ENCODE measurements at places on chromosomes 5 and 9.

DNA sequence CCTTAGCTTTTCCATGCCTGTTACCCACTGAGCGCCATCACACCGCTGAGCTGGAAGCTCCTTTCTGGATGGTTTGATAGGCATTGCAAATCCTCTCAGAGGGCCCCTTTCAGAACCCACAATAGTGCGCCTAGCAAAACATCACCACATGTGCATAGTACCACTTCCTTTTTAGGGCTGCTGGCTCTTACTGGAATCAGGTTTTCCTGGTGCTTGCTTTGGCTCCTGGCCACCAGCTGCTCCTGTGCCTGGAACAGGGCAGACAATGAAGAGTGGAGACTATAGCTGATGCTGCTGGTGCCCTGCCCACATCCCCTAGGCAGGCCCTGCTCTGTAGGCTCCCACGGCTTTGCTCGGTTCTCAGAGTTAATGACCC is 163.6 kb upstream of the SEMA6A start:
- DNase-seq = no peak

GRCh38 chr5:103573411-103573810 is 10.8 kb upstream of the NUDT12 start:
- no peak for DNase-seq

DNA sequence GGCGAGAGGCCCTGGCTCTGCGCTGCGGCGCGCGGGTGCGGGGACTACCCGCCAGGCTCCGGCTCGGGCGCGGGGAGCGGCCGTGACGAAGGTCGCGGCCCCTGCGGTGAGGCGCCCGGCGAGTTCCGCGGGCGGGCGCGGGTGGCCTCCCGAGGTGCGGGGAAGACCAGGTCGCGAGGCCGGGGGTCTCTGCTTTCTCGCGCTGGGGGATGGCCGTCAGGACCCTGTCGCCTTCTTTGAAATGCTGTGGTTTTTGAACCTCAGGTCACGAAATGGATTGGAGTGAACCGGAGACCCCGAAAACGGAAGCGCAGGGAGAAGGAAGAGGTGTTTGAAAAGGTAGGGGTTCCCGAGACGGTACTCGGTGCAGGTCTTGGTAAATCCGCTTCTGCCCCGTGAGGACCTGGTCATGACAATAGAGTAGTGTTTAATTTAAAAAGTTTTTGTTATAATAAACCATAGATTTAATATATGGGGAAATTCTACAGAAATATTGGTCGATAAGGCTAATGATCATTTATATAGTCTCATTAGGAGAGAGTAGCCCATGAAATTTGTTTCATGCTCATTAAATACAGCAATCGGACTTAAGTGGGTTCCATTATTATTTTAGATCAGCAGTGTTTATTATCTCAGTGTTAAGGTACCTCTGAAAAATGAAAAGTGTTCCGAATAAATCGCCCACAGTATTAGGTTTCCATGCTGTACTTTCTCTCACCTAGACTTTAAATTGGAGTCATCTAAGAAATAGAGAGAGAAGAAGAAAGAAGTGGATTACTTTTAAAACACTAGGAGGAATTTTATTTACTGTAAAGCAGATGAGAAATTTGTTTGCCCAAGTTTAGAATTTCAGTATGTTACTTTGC is 279.0 kb downstream of the AOPEP start:
- DNase-seq = no peak

GRCh38 chr9:110444911-110445310 is 107.2 kb upstream of the TXNDC8 start:
- no peak for DNase-seq

DNA sequence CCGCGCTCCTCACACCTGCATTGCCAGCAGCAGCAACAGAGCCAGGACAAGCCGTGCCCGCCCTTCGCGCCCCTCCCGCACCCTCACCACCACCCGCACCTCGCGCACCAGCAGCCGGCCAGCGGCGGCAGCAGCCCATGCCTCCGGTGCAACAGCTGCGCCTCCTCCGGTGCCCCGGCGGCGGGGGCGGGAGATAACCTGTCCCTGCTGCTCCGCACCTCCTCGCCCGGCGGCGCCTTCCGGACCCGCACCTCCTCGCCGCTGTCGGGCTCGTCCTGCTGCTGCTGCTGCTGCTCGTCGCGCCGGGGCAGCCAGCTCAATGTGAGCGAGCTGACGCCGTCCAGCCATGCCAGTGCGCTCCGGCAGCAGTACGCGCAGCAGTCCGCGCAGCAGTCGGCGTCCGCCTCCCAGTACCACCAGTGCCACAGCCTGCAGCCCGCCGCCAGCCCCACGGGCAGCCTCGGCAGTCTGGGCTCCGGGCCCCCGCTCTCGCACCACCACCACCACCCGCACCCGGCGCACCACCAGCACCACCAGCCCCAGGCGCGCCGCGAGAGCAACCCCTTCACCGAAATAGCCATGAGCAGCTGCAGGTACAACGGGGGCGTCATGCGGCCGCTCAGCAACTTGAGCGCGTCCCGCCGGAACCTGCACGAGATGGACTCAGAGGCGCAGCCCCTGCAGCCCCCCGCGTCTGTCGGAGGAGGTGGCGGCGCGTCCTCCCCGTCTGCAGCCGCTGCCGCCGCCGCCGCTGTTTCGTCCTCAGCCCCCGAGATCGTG is 517 bp downstream of the KCNN2 start:
- no peak for DNase-seq

DNA sequence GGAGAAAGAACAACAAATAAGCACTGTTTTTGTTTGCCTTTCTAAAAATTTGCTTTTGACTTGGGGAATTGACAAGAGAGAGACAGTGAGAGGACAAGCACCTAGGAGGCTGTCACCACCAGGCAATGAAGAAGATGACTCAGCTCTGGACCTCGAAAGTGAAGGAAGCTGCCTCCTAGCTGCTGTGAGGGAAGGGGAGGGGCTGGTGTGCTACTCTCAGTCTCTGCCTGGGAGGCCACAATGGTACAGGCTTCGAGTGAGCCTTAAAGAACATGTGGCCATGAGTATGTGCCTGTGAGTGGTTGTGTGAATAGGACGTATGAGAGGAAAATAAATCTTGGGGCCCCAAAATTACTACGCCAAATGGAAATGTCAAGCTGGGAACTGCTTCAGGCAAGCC is 7.1 kb upstream of the PLK2 start:
- DNase-seq = no peak

DNA sequence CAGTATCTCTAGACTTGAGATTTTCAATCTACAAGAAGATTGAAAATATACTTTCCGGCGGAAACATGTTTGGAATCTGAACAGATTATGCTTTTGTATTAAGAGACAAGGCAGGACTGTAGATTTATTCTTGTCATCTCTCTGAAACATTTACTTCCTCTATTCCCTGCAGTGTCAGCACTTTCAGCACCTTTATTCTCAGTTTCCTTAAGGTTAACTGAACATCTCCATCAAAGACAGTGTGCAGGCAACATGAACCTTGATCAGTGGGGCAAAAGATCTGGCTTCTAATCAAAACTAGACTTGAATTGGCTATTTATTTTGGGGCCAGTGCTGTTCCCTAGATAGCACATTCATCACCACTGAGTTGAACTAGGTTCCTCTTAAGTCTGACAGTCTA is 129.9 kb upstream of the HCN1 start:
- no peak for DNase-seq

GRCh38 chr5:2375757-2376250 is 375.7 kb downstream of the IRX2 start:
- DNase-seq = no peak

GRCh38 chr9:135970128-135970815 is 9.1 kb upstream of the UBAC1 start:
- DNase-seq = no peak

DNA sequence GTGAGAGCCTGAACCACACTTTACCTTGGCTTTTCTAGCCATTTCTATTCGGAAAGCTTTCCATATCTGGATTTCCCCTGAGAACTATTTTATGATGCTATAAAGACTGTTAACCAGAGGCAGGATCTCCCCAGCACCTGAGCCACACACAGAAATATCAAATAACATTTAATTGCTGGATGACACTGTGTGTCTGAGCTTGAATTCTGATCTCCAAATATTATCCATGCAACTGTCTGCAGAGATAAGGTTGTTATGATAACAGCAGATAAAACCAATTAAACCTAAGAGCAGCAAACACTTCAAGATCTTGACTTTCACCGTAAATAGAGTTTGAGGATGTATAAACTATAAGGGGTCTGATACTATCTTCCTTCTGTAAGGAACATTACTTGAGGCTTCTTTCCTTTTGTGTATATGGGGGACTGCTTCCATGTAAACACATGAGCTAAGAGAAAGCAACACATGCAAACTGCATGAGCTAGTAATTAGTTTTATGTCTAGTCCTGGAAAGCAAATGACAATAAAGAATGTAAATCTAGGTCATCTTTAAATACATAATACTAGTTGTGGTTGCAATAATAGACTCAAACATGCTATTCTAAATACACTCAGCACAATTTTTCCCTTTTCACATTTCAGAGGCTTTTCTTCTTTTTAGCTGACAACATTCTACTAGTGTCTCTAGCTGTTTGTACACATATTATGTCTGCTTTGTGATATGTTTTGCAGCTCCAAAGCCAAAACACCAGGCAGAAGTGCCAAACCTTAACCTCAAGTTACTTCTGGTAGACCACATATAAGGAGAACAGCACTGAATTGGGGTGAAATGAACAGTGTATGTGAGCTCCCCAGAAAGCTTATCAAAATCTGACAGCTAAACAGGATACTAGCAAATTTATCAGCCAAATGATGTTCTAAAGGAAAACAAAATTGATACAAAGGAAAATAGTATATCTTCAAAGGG is 136.5 kb downstream of the EFNA5 start:
- no peak for DNase-seq

- DNase-seq = no peak
These were observed 314.2 kb downstream of the ARHGAP26 start for GRCh38 chr5:143084407-143084806.

GRCh38 chr5:32474209-32474854 is 29.8 kb upstream of the ZFR start:
- DNase-seq = no peak

- DNase-seq = no peak
These were observed 2.9 kb downstream of the RPL12 start for GRCh38 chr9:127448112-127448805.

DNA sequence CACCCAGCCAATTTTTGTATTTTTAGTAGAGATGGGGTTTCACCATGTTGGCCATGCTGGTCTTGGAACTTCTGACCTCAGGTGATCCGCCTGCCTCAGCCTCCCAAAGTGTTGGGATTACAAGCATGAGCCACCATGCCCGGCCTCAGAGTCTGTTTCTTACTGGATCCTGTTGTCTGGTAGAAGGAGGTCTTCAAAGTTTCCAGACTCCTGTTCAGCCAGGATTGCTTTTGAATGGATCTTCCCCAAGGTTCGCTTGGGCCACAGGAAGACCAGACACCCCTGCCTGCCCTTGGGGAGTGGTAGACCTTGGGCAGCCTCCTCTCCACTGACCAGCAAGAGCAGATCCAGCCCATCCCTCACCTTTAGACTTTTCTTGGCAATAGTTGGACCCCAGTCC is 7.6 kb upstream of the LCN2 start:
- DNase-seq = no peak

GRCh38 chr9:109584205-109584604 is 86.1 kb upstream of the PTPN3 start:
- DNase-seq = no peak

GRCh38 chr5:142857405-142857804 is 87.2 kb downstream of the ARHGAP26 start:
- no peak for DNase-seq

- no peak for DNase-seq
These were observed 1143.6 kb upstream of the WWC1 start for GRCh38 chr5:167147879-167148278.

GRCh38 chr9:93682155-93682968 is 106.0 kb downstream of the PHF2 start:
- DNase-seq = peak; percentile 41

DNA sequence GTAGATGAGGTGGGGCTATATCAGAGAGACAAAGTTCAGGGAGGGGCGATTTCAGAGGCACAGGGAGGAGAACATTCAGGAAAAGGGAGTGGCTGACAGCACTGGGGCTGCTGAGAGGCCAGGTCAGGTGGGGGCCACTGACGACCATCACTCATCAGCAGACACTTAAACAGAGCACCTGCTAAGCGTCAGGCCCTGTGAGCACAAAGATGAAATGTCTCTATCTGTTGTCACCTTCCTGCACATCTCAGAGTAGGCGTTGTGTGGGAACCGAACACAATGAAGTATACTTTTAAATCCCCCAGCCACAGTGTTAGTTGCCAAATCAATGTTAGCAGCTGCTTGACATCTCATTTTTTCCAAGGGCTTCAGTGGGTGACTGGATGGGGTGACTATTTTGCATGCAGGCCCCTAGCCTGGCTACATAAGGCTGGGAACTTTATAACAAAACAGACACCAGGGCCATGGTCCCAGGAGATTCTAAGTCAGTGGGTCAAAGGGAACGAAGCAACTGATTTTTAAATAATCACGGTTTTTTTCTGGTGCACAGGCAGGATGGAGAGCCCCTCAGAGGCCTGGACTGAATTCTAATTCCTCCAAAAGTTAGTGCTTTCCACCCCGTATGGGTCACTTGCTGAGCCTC is 31.1 kb upstream of the ANKRD18A start:
- DNase-seq = no peak

- DNase-seq = no peak
These were observed 131.5 kb downstream of the MELK start for GRCh38 chr9:36704148-36704547.

Measured in stimulated activated CD8-positive, alpha-beta memory T cell treated with anti-CD3 and anti-CD28 coated beads, Interleukin-4, amount 100 ng/mL, for 4 hours (primary cell).